ENCODE measurements at places on chromosomes 1 and 21. TPM values are rescaled to one million over a fixed set of nuclear protein-coding genes. Genes with fewer than 3 reads are reported as not detected.

GRCh38 chr1:47885062-47885830 is 111.9 kb downstream of the TRABD2B start:
- DNase-seq: no peak

- DNase-seq: no peak
Measured at GRCh38 chr1:7015022-7015421, 229.8 kb downstream of the CAMTA1 start.

Gene TGFB2
- 21.8 TPM for total RNA-seq

GRCh38 chr1:67372136-67372535 is 58.1 kb downstream of the SERBP1 start:
- DNase-seq: peak; percentile 10

DNA sequence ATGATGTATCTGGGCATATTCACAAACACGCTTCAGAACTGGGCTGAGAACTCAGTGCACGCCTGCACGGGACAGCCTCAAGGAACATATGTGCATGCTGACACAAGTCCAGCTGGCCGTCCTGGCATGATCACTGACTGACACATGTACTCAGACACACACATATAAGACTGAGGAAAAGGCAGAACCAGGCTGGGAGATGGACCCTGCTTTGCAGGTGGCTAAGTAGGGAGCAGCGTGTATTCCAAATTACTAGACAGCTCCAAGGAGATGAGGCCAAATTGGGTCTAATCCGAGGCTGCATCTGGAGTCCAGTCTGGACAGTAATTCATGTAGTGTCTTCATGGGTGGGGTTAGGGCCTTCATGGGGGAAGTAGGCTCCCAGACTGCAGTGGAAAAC is 41.4 kb upstream of the GJB5 start:
- DNase-seq: no peak

DNA sequence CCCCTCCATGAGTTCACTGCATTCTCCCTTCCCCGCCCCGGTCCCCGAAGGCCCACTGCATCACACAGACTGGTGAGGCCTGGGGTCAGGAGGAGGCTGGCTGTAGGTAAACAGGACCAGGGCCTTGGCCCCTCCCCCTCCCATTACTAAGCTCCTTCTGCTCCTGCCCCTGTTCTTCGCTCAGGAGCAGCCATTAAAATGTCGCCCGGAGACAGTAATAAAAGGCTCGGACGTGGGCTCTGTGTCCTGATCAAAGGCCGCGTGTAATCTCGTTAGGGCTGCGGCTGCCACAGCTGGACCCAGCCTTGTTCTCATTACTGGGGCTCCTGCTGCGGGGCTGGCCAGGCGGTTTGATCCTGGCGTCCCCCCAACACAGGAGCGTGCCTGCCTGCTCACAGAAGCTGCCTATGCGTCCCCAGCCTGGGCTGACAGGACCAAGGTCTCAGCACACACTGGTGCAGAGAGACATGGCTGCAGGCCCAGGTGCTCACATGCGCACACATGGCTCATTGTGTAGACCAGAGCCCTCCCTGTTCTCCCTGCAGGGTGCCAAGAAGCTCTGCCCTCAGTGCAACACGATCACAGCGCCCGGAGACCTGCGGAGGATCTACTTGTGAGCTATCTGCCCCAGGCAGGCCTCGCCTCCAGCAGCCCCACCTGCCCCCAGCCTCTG is 24.0 kb downstream of the TMEM53 start:
- no peak for DNase-seq

Gene CD247
- total RNA-seq: not detected

Gene SYT14
- total RNA-seq: 0.23 TPM

GRCh38 chr1:176905648-176906047 is 258.9 kb downstream of the ASTN1 start:
- no peak for DNase-seq

DNA sequence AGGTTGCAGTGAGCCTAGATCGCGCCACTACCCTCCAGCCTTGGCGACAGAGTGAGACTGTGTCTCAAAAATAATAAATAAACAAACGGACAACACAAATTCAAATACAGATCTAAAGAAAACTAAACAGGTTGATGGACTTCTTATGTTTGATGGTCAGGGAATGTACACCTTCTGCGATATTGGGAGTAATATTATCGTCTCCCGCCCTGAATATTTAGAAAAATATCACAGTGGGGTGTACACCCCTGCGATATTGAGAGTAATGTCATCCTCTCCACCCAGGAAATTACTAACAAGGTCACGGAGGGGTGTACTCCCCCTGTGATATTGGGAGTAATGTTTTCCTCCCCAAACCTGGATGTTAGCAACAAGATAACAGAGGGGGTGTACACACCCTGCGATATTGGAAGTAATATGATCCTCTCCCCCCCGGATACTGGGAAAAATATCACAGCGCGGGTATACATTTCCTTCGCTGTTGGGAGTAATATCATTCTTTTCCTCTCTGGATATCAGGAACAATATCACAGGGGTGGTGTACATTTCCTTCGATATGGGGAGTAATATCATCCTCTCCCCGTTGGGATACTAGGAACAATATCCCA is 1.4 kb upstream of the CFAP298 start:
- DNase-seq: no peak

DNA sequence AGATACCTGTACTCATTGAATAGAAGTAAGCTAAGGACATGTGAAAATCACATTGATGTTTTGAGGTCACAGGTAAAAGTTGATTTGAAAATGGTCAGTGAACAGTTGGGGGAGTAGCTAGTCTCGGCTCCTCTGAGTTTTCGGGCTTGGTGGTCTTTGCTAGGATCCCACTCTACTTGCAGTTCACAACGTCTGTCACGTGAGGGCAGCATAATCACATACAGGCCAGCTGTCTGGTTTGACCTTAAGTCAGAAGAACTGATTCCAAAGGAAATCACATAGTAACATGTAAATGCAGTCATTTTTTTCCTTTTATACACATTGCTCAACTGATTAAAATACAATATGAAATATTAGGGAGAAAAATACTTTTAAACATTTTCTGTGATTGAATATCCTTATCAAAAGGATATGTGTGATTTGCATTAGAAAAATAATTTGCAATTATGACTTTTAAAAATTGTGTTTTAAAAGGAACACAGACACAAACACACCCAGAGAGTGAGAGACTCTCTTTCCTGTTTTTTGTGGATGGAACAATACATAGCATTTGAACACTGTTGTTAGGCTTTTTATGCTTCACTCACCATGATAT is 21.8 kb upstream of the PDC start:
- peak; percentile 46 for DNase-seq

DNA sequence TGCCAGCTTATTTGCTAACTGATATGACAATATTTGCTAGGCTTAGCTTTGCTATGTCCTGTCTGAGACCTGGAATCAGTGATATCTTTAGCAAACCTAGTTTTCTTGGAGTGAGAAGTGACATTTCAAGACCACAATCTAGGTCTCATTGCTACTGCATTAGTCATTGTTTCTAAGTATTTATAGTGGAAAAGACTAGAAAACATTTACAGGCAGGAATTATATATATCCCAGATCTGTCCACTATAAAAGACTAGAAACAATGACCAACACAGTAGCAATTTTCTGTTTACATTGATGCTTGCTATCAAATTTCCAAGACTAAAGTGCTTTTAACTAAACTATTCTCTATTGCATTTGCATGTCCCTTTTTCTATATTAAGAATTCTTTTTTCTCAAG is 5.0 kb upstream of the RGS18 start:
- no peak for DNase-seq

Gene NTNG1
- 0.41 TPM for total RNA-seq

Gene IKBKE
- total RNA-seq: 24.6 TPM

GRCh38 chr1:237677979-237678378 is 212.7 kb downstream of the ZP4 start:
- peak; percentile 64 for DNase-seq

Gene PSEN2
- 62.3 TPM for total RNA-seq

DNA sequence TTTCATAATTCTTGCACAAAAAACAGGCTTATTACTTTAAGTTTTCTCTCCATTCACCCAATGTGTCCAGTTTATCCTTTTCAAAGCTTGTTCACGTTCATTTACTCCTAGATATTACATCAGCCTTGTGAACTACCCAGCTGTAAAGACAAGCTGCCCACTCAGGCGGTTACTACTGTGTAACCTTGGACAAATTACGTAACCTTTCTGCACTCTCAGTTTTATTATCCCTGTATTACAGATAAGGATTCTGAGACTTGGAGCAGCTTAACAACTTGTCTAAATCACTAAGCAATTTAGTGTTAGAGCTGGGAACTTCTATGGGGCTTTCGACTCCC is 20.5 kb upstream of the LPAR3 start:
- DNase-seq: peak; percentile 65

DNA sequence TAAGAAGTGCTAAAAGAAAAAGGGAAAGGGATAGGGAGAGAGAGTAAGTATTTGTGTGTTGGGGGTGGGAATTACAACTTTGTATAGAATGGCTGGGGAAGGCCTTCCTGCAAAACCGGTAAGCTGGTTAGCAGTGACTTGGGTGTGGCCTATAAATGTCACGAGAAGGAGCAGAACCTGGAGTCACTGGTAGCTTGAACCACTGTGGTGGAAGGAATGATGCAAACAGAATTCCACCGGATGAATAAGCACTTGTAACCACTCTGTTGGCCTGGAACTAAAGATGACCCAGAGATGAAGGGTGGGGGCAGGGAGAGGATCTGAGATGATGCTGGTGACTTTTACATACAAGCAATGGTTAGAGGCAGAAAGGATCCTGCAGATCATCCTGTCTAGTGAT is 8.9 kb downstream of the XKR8 start:
- DNase-seq: peak; percentile 75

DNA sequence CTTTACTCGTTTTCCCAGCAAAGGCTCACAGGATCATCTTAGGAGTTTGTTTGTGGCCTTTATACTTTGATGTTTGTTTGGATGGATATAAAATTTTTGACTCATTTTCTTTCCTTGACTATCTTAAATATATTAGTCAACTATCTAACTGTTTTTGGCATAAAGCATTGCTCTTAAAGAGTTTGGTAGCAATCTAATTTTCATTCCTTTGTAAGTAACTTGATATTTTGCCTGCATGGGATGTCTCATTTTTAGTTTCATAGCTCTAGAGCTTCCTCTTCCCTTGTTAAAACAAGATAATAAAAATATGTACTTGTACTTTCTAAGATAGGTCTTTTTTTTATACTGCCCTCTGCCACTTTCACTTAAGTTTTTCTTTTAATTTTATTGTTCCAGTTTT is 161.9 kb downstream of the MAGI3 start:
- no peak for DNase-seq

Gene DCAF8
- 14.9 TPM for total RNA-seq

GRCh38 chr1:226957714-226958113 is 17.6 kb downstream of the COQ8A start:
- no peak for DNase-seq

Gene CHML
- 9.3 TPM for total RNA-seq

- DNase-seq: no peak
Measured at GRCh38 chr1:39368045-39368444, 123.4 kb upstream of the BMP8A start.

DNA sequence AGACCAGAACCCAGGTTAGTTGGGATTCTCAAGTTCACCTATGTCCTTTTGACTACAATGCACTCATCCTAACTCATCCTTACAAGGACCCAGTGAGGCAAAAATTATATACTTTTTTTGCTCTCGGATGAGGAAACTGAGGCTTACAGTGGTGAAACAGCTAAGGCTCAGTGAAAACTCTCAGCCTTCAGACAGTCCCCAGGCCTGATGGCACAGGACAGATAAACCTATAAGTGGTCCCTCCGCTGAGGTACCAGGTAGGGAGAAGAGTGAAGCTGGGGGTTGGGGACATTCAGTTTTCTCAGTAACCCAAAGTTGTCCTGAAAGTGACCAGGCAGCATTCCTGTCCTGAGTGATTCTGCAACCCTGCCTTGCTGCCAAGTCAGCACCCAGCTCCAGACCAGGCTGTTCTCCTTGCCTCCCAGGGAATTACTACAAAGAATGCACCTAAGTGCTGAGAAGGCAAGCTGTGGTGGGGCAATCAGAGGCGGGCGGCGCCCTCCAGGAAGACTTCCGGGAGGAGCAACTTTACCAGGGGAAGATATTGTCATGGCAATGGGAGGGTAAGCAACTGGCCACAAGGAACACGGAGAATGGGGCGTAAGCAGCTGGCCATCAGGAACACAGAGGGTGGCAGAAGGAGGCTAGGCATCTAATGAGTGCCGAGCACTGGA is 4.6 kb downstream of the TENT5B start:
- no peak for DNase-seq

Gene LRRC3
- not detected for total RNA-seq

Gene MCOLN2
- total RNA-seq: 3.1 TPM

Gene HSF2BP
- total RNA-seq: 12.9 TPM

Gene GNAT2
- not detected for total RNA-seq

GRCh38 chr1:21931171-21932093 is 5.7 kb downstream of the HSPG2 start:
- DNase-seq: peak; percentile 58

Gene DNAJC6
- 9.5 TPM for total RNA-seq

- DNase-seq: no peak
Measured at GRCh38 chr1:101241485-101242225, 4.8 kb downstream of the S1PR1 start.

DNA sequence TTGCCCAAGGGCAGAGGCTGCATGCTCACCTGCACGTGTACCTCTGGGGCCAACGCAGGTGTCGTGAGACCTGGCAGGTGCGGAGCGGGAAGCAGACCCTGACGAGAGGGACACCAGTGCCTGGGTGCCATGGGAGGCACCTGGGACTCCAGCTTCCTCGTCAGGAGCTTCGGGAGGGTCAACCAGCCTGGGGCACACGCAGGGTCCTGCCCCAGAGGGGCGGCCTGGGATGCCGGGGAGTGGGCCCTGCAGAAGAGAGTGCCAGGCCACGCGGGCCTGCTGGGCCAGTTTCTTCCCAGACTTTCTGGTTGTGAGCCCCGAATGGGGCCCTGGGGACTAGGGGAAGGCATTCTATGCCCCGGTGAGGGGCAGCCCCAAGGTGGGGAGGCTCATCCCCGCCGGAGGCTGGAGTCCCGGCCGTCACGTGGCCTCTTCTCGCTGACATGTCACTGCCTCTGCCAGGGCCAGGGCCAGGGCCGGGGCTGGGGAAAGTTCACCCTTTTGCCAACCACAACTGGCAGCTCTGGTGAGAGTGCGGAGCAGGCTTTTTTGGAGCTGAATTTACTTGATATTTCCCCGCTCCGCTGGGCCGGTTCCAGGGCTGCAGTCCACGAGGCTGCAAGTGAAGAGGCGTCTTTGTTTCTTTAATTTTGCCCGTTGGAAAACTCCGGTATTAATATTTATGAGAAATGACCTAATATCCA is 38.5 kb upstream of the ACTRT2 start:
- DNase-seq: no peak

Gene LCE2B
- not detected for total RNA-seq

DNA sequence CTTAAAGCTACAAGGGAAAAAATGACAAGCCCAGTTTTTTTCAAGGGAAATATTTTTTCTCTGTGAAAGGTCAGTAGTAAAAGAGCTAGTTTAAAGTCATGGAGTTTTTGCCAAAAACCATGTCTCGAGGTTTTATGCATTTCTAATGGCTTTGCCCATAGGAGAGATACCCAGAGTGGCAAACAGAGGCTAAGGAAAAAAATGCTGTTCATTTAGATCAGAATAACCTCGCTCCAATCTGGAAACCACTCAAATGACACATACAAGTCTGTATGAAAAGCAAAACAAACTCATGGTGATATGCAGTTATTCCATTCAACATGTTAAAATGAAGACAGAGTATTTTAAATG is 36.9 kb upstream of the EDEM3 start:
- DNase-seq: no peak

- no peak for DNase-seq
Measured at GRCh38 chr1:236119943-236120484, 22.3 kb upstream of the GPR137B start.

GRCh38 chr1:183002797-183003196 is 20.4 kb upstream of the LAMC1 start:
- DNase-seq: no peak

Data from Caki2 (cell line).